ENCODE measurements at places on chromosomes 7 and 10.

- no peak for DNase-seq
Measured at GRCh38 chr7:132666071-132666773, 90.0 kb upstream of the PLXNA4 start.

DNA sequence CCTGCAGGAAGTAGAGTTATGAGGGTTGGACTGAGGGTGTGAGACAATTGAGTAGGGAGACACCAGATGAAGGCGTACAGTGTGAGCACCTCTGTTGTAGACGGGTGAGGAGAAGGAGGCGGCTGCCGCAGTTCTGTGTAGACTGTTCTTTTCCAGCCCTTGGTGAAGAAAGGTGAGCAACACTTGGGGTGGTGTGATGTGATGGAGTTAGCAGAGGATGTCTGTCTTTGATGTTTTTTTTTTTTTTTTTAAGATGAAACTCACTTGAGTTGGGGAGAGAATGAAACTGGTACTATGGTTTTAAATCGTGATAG, 42.8 kb upstream of the RNF216 start:
- DNase-seq = no peak

GRCh38 chr7:77855371-77856083, 57.0 kb downstream of the PHTF2 start:
- DNase-seq = no peak

DNA sequence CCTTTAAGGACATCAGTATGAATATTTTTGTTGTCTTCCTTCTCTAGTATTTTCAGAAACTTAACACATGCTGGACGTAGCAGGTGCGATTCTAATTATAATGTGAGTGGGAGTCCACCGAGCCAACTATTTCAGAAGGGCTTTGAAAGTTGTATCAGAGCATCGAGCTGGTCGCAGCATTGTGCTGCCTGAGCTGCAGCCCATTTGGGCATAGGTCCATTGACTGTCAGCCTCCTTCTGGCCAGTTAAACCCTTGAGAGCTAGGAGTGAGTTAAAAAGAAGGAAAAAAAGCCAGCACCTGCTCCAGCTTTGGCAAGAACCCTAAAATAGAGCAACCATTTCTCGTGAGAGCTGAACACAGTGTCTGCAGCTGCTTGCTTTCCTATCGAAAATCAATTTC, 47.8 kb downstream of the SLC35G1 start:
- no peak for DNase-seq

DNA sequence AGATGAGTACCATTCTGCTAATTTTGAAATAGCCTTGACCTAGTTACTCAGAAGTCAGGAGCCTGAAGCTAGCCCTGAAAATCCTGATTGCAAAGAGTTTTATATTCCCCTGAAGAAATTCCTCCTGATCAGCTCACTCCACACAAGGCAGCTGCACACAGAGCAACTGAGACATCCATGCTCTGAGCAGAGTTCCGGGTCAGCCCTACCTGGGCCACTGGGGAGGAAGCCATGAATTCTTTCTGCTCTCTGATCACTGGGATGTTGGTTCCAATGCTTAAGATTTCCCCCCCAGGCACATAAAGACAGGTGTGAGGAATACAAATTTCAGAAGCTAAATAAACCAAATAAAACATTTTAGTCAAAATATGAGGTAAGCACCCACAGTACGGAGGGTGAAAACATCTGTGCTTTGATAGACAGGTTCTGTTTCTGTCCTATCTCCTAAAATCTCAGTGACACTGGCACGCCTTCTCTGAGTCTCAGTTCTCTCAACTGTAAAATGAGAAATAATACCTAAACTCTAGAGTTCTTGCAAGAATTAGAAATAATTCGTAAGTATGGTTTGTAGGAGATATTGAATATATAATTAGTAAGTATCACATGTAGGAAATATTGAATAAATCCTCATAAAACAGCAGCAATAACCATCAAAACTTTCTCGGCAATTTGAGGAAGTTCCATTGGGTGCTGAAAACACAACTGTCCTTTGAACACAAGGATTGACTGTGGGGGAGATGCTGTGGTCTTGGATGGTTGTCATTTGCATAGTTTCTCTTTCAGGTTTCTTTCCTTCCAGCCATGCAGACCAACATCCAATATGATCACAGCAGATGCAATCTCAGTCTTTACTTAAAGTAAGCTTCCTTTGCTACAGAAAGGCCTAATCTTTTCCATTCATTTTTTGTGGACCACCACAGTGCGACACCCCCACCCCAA, 133.0 kb upstream of the TNS3 start:
- DNase-seq = peak; percentile 27

DNA sequence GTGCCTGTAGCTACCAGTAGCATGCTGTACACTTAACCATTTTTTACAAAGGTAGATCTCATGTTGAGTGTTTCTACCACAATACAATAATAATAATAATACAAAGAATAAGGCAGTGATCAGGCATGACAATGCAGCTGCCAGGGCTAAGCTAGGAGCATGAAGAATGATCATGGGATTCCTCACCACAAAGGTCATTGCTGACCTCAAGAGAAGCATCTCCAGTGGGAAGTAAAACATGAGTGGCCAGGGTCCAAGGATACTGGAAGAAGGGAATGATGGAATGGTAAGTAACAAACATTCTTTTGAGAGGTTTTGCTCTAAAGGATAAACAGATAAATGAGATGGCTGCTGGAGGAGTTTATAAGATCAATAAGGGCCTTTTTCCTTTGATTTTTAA, 591.1 kb downstream of the TNS3 start:
- DNase-seq = no peak

GRCh38 chr10:128892005-128892404, 575.0 kb upstream of the MGMT start:
- no peak for DNase-seq

DNA sequence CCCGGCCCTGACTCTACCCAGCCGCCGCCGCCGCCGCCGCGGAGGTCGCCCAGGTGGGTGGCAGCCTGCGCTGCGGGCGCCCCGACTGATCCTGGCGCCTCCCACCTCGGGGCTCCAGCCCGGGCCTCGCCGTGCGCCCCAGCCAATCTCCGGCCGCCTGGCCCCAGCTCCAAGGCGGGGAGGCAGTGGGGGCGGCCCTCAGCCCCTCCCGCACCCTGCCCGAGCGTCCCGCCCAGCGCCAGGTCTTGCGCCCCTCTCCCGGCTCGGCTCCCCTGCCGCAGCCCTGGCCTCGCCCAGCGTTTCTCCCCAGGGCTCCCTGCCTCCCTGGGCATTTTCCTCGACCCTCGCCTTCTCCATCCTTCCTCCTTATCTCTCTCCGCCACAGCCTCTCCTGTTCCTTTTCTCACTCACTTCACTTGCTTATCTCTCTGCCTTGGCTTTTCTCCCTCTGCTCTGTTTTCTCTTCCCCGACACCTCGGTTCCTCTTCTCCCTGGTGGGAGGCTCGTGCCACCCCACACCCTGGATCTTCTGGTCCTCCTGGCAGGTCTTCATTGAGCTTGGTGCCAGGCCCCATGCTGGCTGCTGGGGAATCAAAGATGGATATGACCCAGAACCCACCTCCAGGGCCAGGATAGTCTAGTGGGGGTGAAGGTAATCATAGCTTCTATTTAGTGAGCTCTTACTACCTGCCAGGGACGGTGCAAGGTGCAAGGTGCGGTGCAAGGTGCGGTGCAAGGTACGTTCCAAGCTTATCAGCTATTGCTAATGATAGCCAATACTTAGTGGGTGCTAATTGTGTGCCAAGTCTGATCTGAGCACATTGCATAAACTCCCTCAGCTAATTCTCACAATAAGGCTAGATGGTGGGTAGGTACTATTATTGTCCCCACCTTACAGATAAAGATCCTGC, at the start of gene SFRP5:
Gene SFRP5 (minus strand): TSS at position 87 of the 911 bp plus-strand sequence. CDS start 166 bp downstream, outside the sequence.
- DNase-seq = no peak

DNA sequence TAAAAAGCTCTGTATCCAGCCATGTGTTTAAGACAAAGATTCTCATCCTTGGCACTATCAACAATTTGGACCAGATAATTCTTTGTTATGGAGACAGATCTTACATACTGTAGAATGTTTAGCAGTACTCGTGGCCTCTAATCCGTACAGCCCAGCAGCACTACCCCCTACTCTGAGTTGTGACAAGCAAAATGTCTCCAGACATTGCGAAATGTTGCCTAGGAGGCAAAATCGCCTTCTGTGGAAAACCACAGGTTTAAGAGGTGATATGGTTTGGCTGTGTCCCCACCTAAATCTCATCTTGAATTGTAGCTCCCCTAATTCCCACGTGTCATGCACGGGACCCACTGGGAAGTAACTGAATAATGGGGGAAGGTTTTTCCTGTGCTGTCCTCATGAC, 186.7 kb downstream of the CHCHD3 start:
- no peak for DNase-seq

GRCh38 chr7:114670676-114671075, 251.2 kb upstream of the MDFIC start:
- no peak for DNase-seq

GRCh38 chr10:132462463-132463332, 65.7 kb downstream of the PWWP2B start:
- no peak for DNase-seq

DNA sequence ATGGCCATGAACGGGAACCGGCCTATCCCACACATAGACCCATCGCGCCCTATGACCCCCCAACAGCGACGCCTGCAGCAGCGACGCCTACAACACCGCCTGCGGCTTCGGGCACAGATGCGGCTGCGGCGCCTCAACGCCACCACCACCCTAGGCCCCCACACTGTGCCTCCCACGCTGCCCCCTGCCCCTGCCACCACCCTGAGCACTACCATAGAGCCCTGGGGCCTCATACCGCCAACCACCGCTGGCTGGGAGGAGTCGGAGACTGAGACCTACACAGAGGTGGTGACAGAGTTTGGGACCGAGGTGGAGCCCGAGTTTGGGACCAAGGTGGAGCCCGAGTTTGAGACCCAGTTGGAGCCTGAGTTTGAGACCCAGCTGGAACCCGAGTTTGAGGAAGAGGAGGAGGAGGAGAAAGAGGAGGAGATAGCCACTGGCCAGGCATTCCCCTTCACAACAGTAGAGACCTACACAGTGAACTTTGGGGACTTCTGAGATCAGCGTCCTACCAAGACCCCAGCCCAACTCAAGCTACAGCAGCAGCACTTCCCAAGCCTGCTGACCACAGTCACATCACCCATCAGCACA, 9.5 kb downstream of the POLD2 start:
- DNase-seq = no peak

- no peak for DNase-seq
Measured at GRCh38 chr10:23927576-23928325, 281.2 kb upstream of the KIAA1217 start.

DNA sequence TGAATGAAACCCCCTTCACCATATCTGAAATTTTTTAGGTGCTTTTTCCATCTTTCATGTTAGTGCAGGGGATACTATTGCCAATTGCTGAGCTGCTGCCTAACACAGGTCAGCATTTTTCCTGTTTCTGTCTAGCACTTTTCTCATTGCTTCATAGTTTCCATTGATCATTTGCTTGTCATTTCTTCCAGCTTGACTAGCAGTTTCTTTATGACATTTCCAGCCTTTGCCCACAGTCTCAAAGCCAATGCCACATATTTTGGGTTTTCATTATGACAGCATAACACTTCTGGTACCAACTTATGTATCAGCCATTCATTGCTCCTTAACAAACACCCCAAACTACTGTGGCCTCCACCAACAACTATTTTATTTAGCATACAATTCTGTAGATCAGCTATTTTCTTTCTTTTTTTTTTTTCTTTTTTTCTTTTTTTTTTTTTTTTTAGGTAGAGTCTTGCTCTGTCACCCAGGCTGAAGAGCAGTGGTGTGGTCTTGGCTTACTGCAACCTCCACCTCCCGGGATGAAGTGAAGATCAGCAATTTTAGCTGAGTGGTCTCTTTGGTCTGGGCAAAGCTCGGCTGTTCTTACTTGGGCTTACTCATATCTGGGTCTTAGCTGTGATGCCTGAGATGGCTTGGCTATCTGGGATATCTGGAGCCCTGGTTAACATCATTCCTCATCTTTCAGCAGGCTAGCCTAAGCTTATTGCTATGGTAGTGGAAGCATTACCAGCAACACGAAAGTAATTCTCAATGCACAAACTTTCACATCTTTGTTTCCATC, 102.3 kb downstream of the EPC1 start:
- no peak for DNase-seq

- no peak for DNase-seq
Measured at GRCh38 chr7:26616235-26616634, 248.2 kb downstream of the SKAP2 start.

DNA sequence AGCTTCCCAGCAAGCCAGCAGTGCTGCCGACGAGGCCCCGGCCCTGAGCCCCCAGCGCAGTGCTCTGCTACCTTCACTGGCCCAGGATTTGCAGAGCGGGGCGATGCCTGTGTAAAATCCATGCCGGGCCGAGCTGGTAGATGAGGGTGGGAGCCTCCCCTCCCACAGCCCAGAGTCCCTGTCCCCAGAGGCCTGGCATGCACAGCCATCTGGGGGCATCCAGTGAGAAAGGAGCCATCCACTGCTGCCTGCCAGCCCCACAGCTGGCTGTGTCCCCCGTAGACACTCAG, 116.7 kb downstream of the RGS10 start:
- DNase-seq = no peak

DNA sequence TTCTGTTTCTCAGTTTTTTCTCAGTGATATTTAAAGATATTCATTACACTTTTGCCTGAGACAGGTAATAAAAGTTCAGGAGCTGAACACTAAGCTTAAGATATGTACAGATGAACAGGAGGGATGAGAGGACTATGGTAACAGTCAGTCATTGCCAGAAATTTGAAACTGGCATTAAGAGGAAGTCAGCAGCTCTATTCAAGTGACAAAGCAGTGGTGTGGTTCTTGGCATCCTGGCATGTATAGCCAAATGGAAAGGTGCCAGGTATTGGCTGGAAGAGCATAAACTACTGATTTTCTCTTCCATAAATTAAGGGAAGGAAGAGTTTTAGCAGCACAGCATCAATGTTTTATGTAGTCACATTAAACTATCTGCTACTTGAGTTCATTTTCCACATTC, 22.7 kb downstream of the HOXA1 start:
- no peak for DNase-seq

- peak; percentile 53 for DNase-seq
Measured at GRCh38 chr7:69603937-69604494, 5.7 kb downstream of the AUTS2 start.

GRCh38 chr7:139355320-139355719, 4.4 kb upstream of the LUC7L2 start:
- DNase-seq = no peak

- no peak for DNase-seq
Measured at GRCh38 chr10:1434202-1434601, 303.1 kb downstream of the ADARB2 start.

- no peak for DNase-seq
Measured at GRCh38 chr7:130894146-130894908, 160.3 kb upstream of the KLF14 start.

DNA sequence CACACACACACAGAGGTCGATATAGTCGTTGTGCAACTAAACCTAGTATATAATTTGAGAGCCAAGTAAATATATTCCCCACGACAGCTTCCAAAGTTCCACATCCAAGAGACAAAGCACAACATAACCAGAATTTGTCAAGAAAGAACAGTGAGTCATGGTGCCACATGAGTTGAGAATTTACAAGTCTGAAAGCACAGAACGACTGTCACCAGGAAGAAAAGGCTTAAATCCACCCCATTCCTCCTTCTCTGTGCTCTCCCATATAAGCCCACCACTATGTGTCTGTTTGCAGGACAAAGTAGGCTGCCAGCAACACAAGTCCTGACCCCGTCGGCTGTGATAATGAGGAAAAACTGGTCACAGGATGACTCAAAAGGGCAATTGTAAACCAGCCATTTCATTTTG, 32.8 kb downstream of the GSAP start:
- no peak for DNase-seq

GRCh38 chr10:122515588-122516231, 44.8 kb upstream of the DMBT1 start:
- no peak for DNase-seq
